ENCODE measurements at places on chromosomes 1 and 21. TPM values are rescaled to one million over a fixed set of nuclear protein-coding genes. Genes with fewer than 3 reads are reported as not detected.

GRCh38 chr1:220368352-220369265 is 96.4 kb upstream of the RAB3GAP2 start:
- no peaks in the 10 kb centered on the region for H3K27me3 ChIP-seq
- H3K36me3 ChIP-seq: no peaks in the 10 kb centered on the region
- H3K4me1 ChIP-seq: peaks cover 12% of the 10 kb centered on the region
- no peak overlapping the region for H3K27ac ChIP-seq
- no peak overlapping the region for H3K4me3 ChIP-seq

Gene TNFSF4
- total RNA-seq: 1.3 TPM

Gene C1QB
- total RNA-seq: not detected

GRCh38 chr1:179910934-179911333 is 28.8 kb downstream of the TOR1AIP1 start:
- no peak overlapping the region for H3K4me3 ChIP-seq
- DNase-seq: no peak
- H3K36me3 ChIP-seq: no peaks in the 10 kb centered on the region
- no peak overlapping the region for H3K27ac ChIP-seq

Gene NEGR1
- total RNA-seq: not detected

- no peaks in the 10 kb centered on the region for H3K27me3 ChIP-seq
- no peaks in the 10 kb centered on the region for H3K4me1 ChIP-seq
- H3K27ac ChIP-seq: no peak overlapping the region
- H3K4me3 ChIP-seq: no peak overlapping the region
Observed at GRCh38 chr1:29303201-29304024, 67.1 kb downstream of the PTPRU start.

Gene KPRP
- not detected for total RNA-seq

DNA sequence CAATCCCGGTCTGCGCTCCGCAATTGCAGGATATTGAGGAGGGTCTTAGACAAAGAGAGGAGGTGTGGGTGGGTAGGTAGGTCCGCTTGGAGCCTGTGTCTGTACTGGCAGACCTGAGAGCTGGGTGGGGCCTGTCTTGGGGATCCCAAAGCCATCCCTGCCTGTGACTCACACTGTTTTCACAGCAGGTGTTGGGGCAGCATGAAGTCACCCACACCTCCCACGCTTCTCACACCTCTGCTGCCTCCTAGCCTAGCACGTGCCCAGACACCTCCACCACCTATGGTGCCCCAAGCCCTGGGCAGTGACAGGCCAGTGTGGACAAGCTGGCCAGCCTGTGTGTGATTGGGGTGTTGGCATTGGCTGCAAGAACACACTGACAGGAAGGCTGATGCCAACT is 65.7 kb upstream of the ECE1 start:
- no peaks in the 10 kb centered on the region for H3K27me3 ChIP-seq
- H3K4me3 ChIP-seq: no peak overlapping the region
- no peaks in the 10 kb centered on the region for H3K36me3 ChIP-seq
- no peaks in the 10 kb centered on the region for H3K4me1 ChIP-seq

GRCh38 chr1:180615493-180616290 is 16.1 kb upstream of the XPR1 start:
- DNase-seq: no peak
- no peaks in the 10 kb centered on the region for H3K36me3 ChIP-seq
- no peak overlapping the region for H3K4me3 ChIP-seq
- no peak overlapping the region for H3K27ac ChIP-seq

GRCh38 chr1:9350960-9351359 is 58.3 kb downstream of the SPSB1 start:
- no peak overlapping the region for H3K4me3 ChIP-seq
- H3K27ac ChIP-seq: no peak overlapping the region
- H3K36me3 ChIP-seq: no peaks in the 10 kb centered on the region
- H3K27me3 ChIP-seq: no peaks in the 10 kb centered on the region
- no peak for DNase-seq

Gene CFHR5
- total RNA-seq: not detected
